ENCODE measurements at places on chromosomes 1 and 21.
A peak's percentile ranks its signal among the peaks of the same experiment; 100 is the strongest.

DNA sequence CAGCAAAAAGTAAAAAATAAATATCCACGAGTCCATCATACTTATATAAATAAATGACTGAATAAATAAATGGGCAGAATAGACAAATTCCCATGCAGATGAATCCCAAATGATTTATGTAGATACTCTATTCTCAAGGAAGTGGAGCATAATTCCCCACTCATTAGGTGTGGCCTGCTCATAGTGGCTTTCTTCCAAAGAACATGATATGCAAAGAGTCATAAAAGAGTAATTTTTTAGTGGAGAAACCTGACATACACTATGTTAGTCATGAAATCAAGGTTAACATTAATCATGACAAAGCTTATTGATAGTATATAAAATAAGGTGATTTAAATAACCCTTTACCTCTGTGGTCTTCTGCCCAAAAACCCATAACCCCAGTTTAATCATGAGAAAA, 298.9 kb downstream of the DPYD start:
- no peak for DNase-seq

DNA sequence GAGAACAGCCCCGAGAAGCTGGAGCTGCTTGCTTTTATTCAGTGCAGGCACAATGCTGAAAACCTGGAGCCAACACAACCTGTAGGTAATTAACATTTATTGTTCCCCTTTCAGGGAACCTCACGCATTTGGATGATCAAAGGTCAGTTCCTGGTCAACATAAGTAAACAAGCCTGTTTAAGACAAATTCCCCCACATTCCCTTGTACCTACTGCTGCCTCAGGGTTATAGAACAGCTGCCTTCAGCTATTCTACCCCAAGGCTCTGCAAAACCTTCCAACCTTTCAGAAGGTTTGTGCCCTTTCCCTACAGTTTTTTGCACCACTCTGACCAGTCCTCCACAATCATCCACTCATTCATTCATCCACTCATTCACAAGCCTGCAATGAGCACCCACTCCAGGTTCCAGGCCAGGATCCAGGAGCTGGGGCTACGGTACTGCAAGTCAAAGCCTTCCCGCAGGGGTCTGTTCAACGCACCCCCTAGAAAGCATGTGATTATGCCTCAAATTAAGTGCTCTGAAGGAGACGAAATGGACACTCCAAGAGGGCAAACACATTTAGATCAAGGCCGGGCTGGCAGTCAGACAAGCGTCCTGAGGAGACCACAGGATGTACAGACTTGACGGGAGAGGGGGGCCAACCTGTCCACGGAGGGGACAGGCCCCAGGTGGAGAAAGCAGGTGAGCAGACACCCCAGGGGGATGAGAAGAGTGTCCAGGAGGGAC, 683.9 kb downstream of the MATN1 start:
- no peak for DNase-seq

- DNase-seq = no peak
Measured at GRCh38 chr1:215583185-215583749, 16.2 kb downstream of the KCTD3 start.

- DNase-seq = no peak
Measured at GRCh38 chr1:159895286-159895685, 4.7 kb downstream of the CFAP45 start.

DNA sequence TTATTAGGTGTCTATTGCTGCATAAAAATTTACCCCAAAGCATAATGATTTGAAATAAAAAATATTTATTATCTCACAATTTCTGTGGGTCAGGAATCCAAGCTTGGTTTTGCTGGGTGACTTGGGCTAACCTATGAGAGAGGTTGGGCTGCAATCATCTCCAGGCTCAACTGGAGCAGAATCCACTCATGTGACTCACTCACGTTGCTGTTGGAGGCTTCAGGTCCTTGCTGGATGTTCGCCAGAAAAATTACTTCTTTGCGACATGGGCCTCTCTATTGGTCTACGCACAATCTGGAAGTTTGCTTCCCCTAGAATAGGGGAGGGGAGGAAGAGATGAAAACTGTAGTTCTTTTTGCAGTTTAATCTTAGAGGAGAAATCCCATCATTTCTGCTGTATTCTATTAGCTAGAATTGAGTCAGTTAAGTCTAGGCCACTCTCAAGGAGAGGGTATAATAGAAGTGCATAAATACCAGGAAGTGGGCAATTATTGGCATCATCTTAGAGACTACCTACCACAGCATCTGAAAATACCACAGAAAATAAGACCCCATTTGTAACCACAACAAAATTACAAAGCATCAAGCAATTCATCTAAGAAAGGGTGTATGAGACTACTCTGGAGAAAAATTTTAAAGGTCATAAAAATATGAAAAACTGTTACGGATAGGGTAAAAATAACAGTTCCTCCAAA, 5.7 kb upstream of the FASLG start:
- DNase-seq = no peak

- no peak for DNase-seq
Measured at GRCh38 chr1:29444081-29444715, 207.9 kb downstream of the PTPRU start.

- DNase-seq = no peak
Measured at GRCh38 chr21:25551569-25551968, 55.7 kb downstream of the MRPL39 start.

GRCh38 chr1:232377494-232377770, 252.5 kb downstream of the SIPA1L2 start:
- DNase-seq = no peak

DNA sequence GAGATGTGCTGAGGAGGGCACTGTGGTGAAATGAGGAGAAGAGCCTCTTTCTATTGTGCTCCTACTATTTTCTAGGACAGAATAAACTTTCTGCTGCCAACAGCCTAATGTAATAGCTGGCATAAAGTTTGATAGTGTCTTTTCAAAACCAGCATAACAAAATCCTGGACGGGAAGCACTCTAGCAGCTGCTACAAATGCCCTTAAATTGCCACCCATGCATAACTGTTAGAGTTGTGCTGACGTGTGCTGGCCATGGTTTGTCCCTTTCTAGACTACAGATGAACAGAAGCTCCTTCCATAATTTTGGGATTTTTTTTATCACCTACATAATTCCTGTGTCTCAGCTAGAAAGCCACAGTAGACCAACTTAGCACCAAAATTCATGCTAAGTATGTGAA, 88.5 kb upstream of the DEPDC1 start:
- no peak for DNase-seq

GRCh38 chr1:23114424-23115079, 54.1 kb downstream of the LUZP1 start:
- peak; percentile 38 for DNase-seq

DNA sequence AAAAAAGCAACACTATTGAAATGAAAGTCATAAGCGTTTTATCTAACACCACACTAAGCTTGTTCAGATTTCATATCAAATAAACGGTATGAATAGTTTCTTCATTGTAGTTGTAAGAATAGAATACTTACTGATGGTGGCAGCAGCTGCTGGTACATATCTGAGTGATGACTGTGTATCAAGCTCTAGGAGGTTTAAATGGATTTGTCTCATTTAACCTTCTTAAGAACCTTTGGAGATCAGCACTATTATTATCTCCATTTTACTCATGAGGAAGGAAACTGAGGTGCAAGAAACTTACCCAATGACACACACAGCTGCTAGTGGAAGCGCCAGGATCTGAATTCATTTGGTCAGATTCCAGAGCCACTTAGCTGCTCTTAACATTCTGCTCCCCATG, 104.0 kb downstream of the EIF4G3 start:
- DNase-seq = peak; percentile 48

DNA sequence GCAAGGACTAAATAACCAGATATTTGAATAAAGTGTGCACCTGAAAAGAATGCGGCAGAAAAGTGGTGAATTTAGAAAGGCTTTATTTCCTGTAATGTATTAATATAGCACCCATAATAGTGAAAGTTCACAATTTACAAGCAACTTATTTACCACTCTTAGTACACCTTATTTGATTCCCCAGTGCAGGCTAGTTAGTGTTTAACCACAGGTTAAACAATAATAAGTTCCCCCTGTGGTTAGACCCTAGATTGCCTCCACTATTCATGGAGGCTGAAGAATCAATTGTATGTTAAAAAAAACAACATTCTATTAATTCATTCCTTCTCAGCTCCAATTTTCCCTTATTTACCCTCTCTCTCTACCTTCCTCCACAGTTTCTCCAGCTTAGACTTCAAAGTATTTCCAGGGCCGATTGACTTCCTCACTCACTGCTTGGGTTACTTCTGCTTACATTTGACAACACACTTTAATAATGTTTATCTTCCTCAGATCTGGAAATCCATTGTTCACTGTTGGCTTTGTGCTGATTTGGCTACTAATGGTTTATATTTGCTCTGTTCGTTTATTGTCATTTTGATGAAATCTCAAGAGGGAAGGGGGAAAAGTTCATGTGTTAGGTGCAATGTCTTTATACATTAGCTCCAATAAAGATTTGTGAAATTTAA, 796.3 kb downstream of the BRINP3 start:
- DNase-seq = no peak

GRCh38 chr1:225508538-225509375, 80.9 kb upstream of the LBR start:
- DNase-seq = peak; percentile 89

DNA sequence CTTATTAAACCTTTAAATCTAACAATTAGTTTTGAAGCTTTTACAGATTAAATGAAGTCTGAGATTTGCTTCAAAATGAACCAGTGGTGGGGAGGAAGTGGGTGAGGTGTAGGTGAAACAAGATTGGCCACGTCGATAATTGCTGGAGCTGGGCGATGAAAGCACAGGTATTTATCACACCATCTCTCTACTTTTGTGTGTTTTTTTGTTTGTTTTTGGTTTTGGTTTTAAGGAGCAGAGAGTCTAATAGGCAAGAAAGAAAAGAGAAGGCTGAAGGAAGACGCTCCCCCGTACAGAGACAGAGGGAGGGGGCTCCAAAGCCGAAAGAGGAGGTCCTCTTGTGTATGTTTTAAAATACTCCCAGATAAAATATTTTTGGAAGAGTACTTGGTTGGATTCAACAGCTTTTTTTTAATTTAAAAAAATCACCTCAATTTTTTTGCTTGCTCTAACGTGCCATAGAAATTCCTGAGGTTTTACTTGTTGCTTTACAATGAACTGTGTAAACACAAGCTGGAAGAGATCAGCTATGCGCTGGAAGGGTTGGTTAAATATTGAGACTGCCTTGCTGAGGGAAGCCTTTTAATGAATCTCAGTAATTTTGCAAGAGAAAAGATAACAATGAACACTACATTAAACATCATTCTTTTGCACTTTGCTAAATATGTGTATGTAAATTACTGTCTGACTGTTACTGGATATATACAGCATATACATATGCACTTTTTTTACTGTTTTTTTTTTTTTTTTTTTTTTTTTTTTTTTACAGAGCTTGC, 6.7 kb upstream of the LGALS8 start:
- DNase-seq = peak; percentile 41

GRCh38 chr1:168293356-168293755, 12.7 kb downstream of the TBX19 start:
- DNase-seq = no peak

DNA sequence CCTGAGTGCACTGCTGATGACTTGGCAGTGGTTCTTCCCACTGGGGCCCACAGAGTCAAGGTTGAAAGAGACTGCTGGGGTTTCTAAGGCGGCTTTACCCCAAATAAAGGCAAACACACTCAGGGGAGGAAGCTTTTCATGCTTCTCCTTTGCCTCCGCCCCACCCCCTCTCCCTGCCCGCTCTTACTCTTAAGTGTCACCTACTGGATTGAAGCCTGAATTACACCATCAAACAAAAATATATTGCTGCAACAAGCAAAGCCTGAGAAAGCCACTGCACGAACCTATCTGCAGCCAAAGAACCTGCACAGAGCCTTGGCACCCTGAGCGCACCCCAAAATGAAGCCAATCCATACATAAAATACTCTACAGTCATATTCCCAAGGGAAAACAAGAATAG, 63.1 kb downstream of the PTGFR start:
- DNase-seq = no peak

- DNase-seq = no peak
Measured at GRCh38 chr1:239817801-239818200, 273.9 kb upstream of the FMN2 start.

GRCh38 chr1:232507571-232507970, 122.4 kb downstream of the SIPA1L2 start:
- no peak for DNase-seq

DNA sequence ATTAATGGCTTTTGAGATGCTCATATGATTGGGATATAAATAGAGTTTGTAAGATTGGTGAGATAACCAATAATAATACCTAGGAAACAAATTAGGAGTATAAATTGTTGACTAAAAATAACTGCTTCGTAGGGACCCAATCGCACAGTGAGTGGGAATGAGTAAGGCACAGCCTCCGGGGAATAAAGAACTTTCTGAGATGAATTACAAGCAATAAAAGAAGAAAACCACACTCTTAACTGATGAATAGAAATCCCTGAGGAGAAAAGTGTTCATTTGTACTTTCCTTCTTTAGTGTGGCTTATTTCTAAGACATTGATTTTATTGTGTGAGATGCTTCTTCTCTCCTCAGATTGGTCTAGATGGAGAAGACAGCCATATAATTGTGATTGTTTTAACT, 443.4 kb upstream of the PRMT6 start:
- DNase-seq = no peak

DNA sequence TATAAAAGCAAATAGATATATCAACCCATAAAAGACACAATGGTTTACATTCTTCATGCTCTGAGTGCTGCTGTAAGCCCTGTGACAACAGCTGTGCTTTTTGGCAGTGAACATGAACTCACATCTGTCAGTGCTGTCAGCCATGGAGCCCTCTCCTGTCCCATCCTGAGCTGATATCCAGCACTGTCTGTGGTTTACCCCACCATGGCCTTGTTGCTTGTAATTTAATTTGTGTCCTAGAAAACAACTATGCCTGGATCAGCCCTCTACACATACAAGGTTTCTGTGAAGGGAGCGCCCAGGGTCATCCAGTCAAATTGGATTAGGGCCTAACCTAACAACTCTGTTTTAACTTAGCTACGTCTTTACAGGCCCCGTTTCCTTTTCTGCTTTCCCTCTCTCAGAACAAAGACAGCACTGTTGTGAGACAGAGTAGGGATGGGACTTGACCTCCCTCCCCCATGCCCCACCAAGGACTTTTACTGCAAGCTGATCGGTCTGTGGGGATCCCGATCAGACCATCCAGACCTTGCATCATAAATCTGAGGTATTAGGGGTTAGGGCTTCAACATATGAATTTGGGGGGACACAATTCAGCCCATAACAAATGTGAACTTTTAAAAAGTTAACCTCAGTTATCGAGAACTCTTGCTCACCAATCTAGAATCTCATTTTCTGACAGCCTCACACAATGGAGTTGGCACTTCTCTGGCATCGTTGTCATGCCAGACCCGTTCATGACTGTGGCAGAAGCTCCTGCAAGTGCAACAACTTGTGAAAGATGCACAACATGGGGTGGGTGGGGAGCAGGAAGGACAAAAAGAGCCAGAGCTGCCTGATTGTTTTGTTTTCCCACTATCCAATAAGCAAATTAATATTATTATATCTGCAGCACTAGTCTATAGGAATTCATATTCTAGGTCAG, 16.4 kb upstream of the SLC44A3 start:
- DNase-seq = peak; percentile 33

- no peak for DNase-seq
Measured at GRCh38 chr1:19066874-19067181, 110.4 kb upstream of the IFFO2 start.

Measured in GM03348 (cell line).